ENCODE measurements at places on chromosomes 12 and 14.
A peak's percentile ranks its signal among the peaks of the same experiment; 100 is the strongest.

DNA sequence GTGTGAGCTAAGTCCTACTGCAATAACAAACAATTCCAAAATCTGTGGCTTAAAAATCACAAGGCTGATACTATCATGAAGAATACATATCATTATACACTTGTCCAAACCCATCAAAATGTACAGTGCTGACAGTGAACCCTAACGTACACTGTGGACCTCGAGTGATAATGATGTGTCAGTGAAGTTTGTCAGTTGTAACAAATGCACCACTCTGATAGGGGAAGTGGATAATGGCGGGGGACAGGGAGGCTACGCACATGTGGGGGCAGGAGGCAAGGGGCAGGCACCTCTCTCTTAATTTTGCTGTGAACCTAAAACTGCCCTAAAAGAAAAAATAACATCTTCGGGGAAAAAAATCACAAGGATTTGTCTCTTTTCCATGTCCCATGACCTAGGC is 100.0 kb downstream of the VRK1 start:
- no peak for DNase-seq

DNA sequence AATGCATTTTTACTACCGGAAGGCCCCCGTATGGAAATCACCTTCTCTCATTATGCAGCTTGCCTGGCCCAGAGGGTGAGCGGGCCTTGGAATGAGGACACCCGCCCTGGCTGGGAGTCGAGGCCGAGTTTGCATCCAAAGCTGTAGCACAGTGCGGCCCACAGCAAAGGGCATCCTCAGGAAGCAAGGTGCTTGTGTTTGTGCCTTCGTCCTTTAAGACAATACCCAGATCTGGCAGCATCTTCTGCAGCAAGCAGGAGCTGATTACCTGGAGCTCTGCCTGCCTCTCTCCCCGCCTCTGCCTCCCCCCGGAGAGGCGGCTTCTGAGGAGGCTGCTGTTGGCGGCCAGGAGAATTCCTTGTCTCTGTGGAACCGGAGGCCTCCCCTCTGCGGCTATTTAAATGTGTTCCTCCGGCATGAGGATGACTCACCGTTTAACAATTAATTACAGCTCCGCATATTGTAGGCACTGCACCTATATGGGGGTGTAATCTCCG is 145.3 kb downstream of the CACNA1C start:
- no peak for DNase-seq

DNA sequence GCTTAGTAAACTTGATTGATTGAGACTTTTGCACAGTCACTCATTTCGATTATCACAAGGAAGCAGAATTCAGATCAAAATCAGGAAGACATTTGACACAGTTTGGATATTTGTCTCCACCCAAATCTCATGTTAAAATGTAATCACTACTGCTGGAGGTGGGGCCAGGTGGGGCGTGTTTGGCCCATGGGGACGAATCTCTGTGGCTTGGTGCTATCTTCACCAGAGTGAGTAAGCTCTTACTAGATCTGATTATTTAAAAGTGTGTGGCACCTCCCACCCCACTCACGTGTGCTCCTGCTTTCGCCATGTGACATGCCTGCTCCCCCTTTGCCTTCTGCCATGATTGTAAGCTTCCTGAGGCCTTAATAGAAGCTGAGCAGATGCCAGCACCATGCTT is 291.4 kb downstream of the PCNX1 start:
- DNase-seq = no peak

- DNase-seq = no peak
Observed at GRCh38 chr12:25421651-25422167, 131.4 kb downstream of the LMNTD1 start.

GRCh38 chr12:81668475-81668874 is 90.7 kb downstream of the PPFIA2 start:
- DNase-seq = no peak

GRCh38 chr12:15387772-15388171 is 65.5 kb downstream of the PTPRO start:
- no peak for DNase-seq

GRCh38 chr12:75361408-75361807 is 26.9 kb downstream of the GLIPR1L1 start:
- no peak for DNase-seq

GRCh38 chr14:100904307-100905087 is 975 bp upstream of the RTL1 start:
- peak; percentile 34 for DNase-seq

DNA sequence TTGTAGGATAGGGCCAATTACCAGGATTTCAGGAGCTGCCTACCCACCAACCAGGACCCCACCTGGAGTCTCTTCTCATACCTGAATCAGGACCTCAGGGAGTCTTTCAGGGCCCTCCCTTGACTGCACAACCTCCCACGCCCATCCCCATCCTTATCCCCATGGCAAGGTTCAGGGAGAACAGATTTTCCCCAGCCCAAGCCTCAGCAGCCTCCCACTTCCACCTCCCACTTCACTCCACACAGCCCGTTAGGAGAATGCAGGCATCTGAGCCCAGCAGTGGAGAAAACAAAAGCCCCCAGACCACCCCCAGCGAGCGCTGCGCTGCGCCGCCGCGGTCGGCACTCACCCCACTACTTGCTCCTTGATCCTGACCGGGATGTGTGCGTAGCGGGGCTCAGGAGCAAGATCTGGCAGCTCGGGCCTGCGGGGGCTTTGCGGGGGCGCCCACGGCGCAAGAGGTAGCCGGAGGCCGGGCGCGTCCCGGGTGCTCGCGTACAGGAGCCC is 1.4 kb downstream of the B4GALNT1 start:
- no peak for DNase-seq

DNA sequence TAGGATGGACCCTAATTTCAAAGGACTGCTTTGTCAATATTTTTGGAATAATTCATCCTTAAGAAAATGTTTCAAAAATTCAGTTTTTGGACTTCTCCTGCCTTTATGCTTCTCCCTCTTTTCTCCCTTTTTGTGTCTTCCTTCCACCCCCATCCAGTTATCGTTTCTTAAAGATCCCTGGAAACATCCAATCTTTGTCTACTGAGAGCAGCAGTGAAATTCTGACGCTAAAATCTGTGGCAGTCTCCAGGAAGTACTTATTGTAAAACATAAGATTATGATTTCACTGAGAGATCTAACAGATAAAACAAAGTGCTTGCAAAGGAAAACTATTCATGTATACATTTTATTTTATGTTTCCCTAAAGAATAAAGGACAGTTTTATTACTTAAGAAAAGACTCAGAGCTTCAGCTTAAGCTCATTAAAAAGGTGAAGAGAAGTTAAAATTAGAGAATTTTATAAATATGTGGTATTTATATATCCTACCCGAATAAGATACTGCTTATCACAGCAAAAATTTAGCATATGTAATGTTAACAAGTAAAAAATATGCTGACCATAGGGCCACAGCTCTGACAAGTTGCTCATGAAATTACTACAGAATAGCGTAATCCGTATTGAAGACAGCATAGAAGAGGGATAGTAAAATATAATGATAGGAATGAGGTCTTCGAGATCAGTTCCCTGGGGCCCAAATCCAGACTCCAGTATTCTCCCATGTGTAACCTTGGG is 6.9 kb downstream of the FRMD6 start:
- no peak for DNase-seq

GRCh38 chr14:38138473-38139138 is 69.1 kb upstream of the SSTR1 start:
- peak; percentile 2 for DNase-seq

- peak; percentile 92 for DNase-seq
Observed at GRCh38 chr12:122097927-122098756, 19.6 kb downstream of the MLXIP start.

- no peak for DNase-seq
Observed at GRCh38 chr12:131699434-131699833, 11.5 kb upstream of the SFSWAP start.

DNA sequence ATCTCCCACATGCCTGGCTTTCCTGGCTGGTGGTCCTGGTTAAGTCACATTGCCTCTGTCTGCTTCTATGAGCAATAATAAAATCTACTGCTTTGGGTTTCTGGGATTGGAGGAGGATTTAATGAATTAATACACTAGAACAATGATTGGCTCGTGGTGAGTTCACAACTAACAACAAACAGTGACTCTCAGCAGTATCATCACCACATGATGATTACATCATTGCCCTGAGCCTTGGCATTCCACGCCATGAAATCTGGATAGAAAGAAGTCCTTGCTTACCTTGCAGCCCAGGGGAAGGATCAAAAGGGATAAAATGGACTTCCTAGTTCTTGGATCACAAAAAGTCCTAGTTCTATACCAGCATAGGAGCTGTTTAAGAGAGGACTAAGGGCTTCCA is 1069.0 kb downstream of the VRK1 start:
- DNase-seq = no peak

DNA sequence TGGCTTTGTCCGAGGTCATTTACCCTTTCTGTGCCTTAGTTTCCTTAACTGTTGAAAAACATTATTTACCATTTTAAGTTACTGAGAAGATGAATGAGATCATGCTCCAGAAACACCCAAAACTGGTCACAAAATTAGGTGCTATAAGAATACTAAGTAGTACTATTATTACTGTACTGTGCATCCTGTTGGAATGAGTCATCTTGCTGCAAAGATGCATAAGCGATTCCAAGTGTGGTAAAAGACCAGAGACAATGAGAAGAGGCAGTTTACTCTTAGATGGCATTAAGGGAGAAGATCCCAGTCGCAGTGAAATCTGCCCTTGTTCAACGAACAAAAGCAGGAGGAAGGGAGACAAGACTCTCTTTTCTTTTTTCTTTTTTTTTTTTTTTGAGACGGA is 4.2 kb upstream of the PLEKHA5 start:
- no peak for DNase-seq

DNA sequence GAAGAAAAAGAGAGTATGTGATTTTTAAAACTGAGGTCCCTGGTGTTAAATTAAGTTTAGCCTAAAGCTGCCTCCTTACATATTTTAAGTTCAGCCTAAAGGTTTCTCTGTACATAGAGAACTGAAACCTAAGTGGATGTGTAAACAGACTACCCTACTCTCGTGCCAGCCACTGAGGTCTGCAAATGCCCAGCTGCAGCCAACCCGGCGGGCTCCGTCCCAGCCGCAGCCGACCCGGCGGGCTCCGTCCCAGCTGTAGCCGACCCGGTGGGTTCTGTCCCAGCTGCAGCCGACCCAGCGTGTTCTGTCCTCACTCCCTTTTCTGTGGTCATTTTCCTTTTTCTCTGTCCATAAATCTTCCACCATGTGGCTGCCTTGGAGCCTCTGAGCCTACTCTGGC is 97.2 kb upstream of the SFSWAP start:
- no peak for DNase-seq

DNA sequence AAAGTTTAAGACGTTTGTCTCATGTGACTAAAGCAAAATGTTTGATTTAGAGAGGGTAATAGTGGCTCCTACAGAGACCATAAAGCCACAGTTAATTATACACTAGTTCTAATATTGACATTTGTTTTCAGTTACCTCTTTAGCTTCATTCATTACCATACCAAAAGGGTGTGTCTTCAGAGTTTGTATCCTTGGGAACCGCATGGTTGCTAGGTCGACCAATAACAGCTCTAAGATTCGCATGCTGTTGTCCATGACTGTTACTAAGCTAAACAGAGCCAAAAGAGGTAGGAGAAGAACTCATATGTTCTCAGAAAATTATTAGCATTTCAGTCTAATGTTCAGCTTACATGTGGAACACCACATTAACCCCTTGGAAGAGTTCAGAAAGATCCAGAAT is 36.2 kb upstream of the ETNK1 start:
- peak; percentile 87 for DNase-seq

GRCh38 chr12:120583478-120584030 is 2.4 kb upstream of the POP5 start:
- DNase-seq = peak; percentile 73

DNA sequence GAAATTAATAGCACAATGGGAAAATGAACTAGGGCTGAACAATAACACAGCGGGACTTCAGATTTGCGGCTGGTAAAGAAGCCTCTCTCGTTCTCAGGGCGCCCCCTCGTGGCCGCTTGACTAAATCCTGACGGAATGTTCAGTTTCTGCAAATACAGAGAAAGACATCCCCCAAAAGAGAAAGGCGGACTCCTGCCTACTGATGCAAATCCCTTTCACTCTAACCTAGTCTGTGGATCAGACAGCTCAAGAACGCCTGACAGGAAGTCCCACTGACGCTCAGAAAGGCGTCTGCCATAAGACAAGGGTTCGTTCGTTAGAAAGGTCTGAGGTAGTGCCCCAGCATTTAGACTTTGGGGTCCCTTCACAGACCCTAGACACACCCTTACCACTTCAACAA is 2.5 kb downstream of the NUAK1 start:
- peak; percentile 89 for DNase-seq

- no peak for DNase-seq
Observed at GRCh38 chr12:107635139-107635538, 50.5 kb upstream of the PWP1 start.

DNA sequence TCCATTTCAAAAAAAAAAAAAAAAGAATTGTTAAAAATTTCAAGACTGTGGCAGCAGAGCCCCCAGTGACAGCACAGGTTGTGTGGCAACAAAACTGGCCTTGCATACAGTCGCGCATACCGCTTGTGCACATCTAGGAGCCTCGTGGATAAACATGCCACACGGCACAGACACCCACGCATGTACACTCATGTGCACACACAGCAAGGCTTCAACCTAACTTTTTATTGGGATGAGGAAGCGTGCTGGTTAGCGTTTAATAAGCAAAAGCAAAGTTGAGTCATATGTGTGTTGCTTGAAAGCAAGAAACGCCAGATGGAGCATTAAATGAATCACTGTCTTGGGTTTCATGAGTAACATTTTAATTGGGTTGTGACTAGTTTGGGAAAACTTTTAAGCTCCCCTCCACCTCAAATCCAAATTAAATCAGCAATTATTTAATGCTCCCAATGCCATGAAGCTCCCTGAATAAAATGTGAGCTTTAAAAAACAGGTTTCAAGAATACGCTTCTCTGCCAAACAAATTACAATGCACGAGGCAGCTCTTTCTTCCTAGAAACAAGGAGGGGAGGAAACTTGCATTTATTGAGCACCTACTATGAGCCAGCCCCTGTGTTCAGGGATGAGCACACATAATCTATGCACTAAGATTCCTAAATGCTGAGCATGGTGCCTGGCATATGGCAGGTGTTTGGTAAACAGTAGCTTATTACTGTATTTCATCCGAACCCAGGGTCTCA is 35.7 kb upstream of the EML1 start:
- DNase-seq = peak; percentile 82

All from A549 (cell line).